DMS153 (cell line): ENCODE measurements at places on chromosomes 3 and 15.

- DNase-seq, result no peak
Measured at GRCh38 chr3:18066899-18067582, 324.6 kb upstream of the TBC1D5 start.

DNA sequence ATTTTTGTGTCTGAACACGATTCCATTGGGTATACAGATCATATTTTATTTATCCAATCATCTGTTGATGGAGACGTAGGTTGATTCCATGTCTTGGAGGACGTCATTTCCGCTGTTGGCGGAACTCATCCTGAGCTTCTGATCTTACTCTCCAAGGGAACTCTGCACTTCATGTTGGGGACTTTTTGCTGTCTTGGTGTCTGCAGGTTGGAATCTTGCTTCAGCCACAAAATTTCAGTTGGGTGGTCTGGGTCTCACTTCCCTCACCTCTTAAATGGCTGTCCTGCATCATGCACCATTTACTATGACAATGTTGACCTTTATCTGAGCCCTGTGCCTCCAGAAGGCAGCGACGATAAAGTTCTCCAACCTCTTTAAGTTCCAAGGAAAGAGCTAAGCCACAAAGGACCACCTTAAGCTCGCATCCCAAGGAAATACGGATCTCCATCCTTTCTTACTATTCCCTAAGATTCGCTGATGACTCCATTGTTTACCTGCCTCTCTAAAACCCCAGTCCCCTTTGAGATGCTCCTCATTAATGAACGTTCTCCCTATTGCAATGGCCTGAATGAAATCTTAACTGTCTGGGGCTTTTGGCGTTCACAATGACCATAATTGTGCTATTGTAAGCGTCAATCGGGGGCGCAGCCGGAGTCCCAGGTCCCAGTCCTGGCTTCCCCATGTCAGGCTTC is 23.1 kb upstream of the RNU6-1 start:
- no peak for DNase-seq

- DNase-seq, result no peak
Measured at GRCh38 chr3:167843886-167844285, 108.4 kb downstream of the SERPINI1 start.

DNA sequence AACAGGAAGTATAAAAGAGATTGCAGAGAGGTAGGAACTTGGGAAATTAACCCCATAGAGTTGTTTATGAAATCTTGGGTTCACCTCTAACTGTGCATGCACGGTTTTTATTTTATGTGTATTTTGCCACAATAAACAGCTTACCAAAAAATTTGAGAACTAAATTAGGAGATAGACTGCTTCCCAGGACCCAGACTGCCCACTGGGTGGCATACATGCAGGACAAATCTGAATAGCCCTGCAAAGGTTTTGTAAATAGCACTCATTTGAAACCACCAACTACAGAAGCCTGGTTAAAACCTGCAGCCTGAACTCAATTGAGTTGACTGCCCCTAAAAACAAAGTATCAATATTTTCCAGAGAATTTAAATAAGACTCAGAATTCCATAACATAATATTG is 96.4 kb upstream of the SLCO2A1 start:
- DNase-seq, result no peak

DNA sequence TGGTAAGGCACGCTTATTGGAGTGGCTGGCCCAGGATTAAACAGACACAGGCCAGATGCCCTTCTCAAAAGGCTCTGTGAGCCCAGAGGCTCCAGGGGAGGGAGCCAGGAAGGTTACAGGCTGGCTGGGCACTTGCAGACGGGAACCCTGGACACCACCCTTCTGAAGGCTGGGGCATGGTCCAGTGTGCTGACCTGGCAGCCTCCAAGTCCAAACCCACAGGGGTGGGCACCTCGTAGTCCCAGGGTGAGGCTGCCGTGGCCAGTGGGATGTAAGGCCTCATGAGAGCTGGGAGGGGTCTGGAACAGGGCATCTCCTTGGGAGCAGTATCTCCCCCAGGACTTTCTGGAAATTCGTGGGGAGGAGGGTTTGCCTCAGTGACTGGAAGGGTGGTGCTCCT is 19.6 kb downstream of the EFCC1 start:
- no peak for DNase-seq
